ENCODE measurements at places on chromosomes 2 and 18.

GRCh38 chr2:74759986-74760385 lies 73.9 kb upstream of the HK2 start:
- DNase-seq = no peak

GRCh38 chr18:23743733-23744333 lies 54.6 kb downstream of the LAMA3 start:
- DNase-seq = no peak

DNA sequence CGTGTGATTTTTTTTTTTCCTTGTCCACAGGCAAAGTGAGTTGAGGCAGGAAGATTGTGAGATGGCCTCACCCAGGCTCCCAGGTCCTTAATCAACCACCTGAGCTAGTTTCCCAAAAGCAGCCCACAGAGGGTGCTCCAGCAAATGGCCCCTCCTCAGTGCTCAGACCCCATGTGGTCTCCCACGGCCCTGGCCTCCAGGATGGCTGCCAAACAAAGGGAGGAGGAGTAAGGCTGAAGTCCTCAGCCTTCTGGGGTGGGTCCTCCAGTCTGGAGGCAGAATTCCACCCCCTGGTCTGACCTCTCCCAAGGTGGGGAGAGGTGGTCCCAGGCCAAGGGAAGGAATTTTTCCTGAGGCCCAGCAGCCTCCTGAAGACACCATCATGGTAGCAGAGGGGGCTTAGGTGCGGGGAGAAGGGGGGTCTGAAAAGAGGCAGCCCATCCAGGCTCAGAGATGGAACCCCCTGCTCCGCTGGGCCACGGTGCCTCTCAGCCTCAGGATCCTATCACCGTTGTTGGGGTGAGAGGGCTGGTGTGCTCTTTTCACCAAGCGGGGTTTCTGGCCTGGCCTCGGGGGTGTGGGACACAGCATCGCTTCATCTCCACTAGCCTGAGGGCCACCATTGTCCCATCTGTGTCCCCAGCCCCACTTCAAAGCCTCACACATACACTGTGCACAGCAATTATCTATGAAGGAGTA lies 2.3 kb downstream of the NGEF start:
- DNase-seq = no peak

DNA sequence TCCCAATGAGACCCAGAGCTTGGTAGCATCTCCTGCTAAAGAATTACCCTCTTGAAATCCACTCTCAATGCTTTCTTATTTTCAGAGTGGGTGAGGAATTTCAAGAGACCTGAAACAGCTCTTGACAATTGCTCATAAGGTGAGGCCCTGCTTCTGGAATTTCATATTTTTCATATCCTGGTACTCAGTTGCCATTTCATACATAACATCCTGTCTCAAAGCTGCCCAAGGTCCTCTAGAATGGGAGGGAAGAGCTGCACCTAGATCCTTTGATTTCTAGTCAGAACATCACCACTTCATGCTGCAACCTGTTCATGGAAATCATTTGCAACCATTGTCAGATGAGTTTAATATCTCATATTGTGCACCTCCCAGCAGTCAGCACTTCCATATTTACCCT lies 404.8 kb upstream of the GALNT5 start:
- DNase-seq = no peak

DNA sequence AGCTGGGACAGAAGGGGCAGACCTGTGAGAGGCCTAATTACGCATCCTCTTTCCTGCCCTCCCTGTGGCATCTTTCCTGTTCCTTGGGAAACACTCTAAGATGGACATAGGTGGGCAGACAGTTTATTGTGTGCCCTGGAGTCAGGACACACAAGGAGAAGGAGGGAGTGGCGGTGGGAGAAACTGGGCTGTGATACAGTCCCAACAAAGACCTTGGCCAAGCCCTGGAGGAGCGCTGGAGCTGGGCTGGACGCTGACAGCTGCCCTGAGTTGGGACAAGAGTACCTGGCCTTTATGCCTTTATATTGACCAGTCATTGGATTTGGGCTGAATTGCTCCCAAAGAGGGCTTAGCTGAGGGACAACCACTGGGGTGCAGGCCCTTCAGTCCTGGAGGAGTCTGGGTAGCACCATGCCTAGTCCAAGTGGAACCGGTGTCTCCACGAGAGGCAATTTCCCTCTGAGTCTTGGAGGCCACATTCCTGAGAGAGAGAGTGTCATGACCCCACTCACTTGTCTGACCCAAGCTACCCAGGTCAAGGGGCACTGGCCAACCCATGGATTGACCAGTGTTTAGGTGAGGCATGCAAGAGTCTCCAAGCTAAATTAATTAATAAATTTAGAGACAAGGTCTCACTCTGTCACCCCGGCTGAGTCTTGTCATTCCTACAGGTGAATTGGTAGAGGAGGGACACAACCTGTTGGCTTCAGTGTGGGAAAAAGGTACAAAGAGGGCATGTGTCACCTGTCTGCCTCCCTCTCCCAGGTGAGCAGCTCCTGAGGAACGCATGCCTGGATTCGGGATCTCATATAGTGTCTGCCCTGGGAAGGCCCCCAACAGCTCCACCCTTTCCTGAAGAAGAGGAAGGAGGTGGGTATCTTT lies 107.1 kb upstream of the ST3GAL5 start:
- DNase-seq = no peak

DNA sequence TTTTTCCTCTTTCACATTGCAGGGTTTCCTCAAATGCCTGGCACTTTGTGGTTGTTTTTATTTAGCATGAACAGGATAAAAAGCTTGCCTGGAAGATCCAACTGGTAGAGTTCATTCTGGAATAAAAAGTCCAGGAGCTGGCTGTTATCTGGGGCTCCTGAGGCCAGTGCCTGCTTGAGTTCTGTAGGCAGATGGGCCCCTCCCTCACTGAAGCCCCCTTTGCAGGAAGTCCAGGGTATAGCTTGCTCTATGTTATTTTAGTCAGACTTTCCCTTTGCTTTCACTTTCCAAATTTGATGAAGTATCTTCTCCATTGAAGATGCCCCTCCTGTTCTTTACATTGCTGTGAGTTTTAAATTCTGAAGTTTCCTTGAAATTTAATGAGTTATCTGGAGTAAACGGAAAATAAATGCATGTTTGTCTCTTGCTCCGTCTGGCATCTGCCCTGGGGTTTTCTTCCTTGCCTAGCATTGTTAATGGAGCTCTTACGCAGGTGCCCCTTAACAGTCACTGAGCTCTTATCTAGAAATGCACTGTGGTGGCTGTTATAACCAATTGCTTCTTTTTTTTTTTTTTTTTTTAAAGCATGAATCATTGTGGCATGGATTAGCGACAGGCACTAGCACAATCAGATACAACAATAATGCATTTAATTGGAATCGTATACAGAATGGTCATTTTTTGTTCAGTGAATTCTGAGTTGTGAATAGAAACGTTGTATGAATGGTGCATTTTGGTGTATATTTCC lies 27.0 kb upstream of the LPIN1 start:
- no peak for DNase-seq

DNA sequence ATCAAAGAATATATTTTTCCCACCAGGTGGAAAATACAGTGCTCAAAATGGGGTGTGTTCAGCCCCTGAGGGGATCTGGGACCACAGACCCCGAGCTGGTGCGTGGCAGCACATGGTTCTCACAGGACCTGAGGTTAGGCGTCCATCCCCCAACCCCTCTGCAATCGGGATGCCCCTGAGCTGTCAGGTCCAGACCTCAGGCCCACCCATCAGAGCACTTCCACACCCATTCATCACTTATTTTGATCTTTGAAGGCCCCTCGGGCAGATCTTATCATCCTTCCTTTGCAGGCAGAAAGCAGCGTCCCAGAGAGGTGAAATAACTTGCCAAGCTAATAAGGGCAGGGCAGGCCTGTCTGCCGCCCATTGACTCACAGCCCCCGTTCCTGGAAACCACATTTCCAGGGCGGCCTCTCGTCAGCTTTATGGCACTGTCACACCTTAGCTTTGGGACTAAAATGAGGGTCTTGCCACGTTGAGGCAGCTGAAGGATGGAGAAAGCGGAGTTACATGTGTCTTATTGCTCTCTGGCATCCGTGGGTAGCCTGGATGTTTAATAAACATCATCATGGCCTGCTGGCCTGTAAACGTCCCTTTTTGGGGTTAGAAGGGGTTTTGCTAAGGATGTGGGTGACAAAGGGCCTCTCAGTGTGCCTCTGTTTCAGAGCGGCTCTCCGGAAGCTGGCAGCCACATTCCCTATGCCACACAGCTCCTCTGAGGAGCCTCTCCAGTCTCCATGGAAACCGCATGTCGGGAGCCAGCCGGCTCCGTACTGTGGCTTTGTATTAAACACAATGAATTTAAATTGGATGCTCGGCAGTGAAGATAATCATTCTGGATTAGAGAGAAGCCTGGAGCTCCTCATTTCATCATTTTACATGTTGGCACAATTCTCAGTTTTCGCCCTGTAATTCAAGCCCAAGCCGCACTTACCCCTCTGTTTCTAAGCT lies 58.3 kb upstream of the MAPRE3 start:
- DNase-seq = peak; percentile 79

- no peak for DNase-seq
These were observed 142.4 kb downstream of the MREG start for GRCh38 chr2:215870986-215871385.

- DNase-seq = no peak
These were observed 342.6 kb downstream of the CTNNA2 start for GRCh38 chr2:79855264-79856006.

- no peak for DNase-seq
These were observed 314.4 kb downstream of the MTX2 start for GRCh38 chr2:176583607-176584006.

GRCh38 chr2:29583104-29583503 lies 338.3 kb downstream of the ALK start:
- no peak for DNase-seq

- DNase-seq = no peak
These were observed 87.0 kb downstream of the CERS6 start for GRCh38 chr2:168543037-168543436.

- DNase-seq = no peak
These were observed 131.0 kb downstream of the ZAP70 start for GRCh38 chr2:97844311-97844859.

GRCh38 chr2:74708883-74709282 lies 54.8 kb downstream of the SEMA4F start:
- DNase-seq = no peak

DNA sequence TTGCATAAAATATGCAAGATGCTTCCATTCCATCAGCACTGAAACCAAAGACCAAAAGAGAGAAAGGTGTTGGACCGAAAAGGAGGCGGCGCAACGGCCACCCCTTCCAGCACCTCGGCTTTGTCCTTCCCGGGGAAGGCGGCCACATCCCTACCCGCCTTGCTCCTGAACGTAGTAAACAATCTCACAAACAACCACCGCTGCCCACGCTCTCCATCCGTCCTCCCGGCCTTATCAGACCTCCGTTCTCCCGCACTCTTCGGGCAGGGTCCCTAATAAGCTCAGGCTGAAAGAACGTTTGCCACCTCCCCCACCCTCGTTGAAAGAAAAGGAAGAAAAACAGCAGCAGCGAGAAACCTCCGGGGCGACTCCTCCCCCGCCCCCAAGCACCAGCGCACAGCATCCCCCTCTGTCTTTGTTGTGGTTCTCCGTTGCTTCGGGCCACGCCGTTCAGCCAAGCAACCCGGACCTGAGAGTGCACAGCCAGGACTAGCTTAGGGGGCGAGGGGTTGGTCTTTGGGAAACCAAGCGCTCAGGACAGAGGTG lies 4.4 kb downstream of the EVX2 start:
- no peak for DNase-seq

Data from ecto neural progenitor cell (in vitro differentiated cells).